Activated CD8-positive, alpha-beta memory T cell treated with anti-CD3 and anti-CD28 coated beads for 4 hours (primary cell): ENCODE measurements at places on chromosomes 16 and 17.

DNA sequence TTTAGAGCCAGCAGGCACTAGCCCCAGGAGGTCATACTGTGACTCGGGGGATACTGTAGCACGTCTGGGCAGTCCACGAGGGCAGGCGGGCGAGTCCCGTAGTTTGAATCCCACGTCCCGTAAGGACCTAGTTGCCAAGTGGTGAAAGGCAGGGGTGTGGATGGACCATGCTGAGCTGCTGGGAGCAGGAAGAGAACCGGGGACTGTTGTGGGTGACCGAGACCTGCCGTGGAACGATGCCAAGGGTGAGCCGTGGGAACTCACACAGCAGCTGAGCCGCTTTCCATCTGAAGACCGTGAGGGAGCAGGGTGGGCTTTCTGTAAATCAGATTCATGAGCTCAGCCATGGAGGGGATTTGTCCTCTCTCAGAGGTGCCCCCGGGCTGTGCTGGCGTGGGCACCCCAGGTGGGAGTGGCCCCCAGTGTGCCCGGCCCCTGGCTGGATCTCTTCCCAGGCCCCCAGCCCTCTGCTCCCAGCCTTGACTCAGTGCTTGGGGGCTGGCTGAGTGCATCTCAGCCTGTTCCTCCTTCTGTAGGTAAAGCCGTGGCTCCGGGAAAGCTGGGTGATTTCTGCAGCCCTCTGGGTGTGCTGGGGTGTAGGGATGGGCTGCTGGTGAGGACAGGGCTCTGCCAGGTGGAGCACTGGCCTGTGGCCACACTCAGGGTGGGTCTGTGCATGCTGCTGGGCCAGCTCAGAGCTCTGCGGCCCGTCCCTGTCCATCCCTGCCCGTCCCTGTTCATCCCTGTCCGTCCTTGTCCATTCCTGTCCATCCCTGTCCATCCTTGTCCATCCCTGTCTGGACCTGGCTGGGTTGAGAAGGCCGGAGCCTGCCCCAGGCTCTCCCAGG is 13.6 kb downstream of the ASPSCR1 start:
- no peak for DNase-seq

DNA sequence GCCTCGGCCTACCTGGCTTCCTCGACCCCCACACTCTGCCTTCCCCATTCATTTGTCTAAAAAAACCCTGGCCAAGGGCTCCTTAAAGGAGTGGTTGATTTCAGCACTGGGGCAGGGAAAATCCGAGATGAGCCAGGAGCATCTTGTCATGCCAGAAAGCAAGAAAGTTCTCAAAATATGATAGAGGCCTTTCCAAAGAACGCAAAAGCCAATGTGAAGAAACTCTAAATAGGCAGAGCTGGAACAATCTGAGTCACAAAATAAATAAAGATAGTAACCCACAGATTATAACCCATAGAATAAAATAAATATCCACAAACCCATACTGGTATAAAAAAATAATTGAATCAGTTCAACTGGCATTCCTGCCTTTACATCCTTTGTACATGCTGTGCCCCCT is 192.3 kb upstream of the SALL1 start:
- no peak for DNase-seq

DNA sequence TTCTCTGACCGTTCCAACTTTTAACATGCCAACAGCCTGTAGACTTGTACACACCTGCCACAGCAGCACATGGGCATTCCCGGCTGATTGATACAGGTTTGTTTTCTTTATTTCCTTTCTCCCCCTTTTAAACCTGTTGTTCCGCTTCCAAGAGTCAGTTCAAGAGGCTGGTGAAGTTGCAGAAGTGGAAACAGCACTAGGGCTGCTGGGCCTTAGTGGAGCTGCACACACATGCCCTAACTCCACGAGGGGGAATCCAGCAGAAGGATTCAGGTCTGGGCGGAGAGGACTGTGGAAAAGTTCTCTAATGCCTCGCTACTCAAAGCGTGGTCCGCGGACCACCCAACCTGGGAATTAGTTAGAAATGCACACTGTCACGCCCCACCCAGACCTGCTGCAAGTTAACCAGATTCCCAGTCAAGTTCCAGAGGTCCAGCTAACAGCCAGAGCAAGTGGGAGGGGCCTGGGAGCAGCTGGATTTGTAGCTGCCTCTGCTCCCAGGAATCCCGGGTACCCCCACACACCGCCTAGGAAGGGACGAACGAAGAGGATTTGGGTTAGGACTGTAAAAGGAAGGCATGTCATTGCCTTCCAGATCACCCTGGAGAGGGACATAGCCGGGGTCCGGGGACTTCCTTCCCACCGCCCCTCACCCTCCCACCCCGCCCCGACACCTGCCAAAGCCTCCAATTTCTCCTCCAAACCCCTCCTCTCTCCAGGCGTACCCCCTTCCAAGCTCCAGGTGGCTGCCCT is 542 bp downstream of the SLC39A11 start:
- no peak for DNase-seq

DNA sequence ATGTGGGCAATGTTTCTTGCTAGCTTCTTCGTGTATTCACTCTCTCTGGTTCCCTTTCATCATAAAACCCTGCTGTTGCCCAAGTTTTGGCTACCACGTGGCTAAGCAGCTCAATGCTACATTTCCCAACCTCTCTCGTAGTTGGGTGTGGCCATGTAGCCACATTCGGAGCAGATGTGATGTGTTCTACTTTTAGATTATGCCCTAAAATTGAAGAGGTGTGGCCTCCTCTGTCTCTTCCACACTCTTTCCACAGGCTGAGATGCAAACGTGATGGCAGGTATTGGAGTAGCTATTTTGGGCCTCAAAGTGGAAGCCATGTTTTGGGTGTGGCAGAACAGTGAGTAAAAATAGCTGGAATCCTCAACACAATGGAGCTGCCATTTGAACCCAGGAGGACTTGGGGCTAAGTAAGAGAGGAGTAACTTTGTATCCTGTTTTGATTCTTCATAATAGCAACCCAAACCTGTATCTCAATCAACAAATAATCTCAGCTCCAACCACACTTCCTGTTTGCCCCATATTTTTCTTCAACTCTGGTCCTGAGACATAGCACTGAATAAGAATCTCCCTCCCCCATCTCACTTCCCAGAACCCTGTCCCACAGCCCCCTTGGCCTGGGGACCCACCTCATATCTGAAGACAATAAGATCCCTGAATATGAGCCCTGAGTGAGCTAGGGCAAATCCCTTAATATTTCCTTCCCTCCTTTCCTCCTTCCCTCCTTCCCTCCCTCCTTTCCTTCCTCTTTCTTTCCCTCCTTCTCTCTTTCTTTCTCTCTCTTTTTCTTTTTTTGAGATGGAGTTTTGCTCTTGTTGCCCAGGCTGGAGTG is 4.0 kb downstream of the NUPR1 start:
- no peak for DNase-seq

DNA sequence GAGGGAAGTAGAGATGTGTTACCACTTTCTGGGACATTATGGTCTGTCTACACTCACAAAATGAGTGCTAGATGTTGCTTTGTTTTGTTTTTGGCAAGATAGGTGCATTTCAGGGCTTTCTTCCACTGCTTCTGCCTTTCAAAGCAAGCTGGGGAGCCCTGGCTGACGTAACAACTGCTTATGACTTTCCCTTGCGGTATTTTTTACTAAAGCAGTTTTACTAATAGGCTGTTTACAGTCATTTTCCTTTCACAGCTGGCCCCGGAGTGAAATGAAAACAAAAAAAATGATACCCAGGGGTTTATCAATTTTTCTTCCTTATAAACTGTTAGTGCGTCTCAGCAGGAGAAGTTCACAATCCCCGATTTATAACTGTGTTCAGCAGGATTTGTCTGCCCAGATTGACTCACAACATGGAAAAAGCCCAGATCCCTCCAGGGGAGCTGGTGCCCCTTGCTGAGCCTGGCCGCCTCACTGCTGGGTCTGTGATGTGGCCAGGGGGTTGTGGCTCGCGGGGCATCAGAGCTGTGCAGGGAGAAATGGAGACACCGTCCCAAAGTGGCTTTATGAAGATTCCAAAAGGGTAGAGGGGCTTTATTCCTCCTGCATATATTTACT is 184.4 kb upstream of the HS3ST3A1 start:
- no peak for DNase-seq

DNA sequence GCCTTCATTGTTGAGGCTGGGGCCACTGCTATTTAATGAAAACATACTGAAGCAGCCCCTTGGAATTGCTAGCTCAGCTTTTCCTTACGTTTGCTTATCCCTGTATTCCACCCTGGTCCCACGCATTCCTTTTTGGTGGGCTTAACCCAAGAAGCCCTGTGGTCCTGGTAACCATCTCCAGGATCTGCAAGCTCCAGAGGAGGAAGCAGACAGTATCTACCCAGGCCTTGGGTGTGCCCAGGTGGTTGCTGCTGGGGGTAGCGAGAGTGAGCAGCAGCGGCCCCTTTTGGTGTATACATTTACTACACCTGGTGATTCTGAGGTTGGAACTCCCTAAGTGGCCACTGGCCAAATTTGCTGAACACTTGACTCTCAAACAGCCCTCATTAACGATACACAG is 97.7 kb downstream of the CBLN1 start:
- no peak for DNase-seq

GRCh38 chr16:66405057-66405783 is 21.9 kb upstream of the BEAN1 start:
- DNase-seq: no peak

GRCh38 chr16:21083729-21084268 is 66.8 kb downstream of the DNAH3 start:
- DNase-seq: no peak

GRCh38 chr16:86018487-86018886 is 119.5 kb downstream of the IRF8 start:
- no peak for DNase-seq

GRCh38 chr17:65601145-65601544 is 39.7 kb upstream of the AXIN2 start:
- DNase-seq: no peak

GRCh38 chr17:50451943-50452629 is 16.6 kb downstream of the CHAD start:
- DNase-seq: no peak

GRCh38 chr17:13158494-13159240 is 140.8 kb upstream of the ELAC2 start:
- DNase-seq: no peak

DNA sequence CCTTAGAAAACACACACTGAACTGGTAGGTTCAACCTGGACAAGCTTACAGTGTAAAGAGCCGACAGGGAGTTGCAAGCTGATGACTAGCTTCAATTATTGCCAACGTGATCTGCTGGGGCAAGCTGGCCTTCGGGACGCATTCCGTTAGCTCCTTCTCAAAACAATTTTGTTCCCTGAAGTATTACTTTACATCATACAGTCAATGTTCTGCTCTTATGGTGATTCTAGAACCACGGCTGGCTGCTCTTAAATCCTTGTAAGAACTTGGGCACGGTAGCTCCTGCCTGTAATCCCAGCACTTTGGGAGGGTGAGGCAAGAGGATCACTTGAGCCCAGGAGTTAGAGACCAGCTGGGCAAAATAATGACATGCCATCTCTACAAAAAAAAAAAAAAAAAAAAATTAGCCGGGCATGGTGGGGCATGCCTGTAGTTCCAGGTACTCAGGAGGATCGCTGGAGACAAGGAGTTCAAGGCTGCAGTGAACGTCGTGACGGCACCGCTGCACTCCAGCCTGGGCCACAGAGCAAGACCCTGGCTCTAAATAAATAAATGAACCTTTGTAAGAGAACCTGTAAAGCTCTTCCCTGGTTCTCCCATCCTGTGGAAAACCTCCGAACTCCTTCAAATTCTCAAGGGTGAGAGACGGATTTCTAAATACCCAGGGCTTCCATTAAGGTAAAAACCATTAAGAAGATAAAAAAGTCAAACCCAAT is 2.0 kb downstream of the CDIP1 start:
- DNase-seq: no peak
